ENCODE measurements at places on chromosomes 3 and 15. TPM values are rescaled to one million over a fixed set of nuclear protein-coding genes. Genes with fewer than 3 reads are reported as not detected.

DNA sequence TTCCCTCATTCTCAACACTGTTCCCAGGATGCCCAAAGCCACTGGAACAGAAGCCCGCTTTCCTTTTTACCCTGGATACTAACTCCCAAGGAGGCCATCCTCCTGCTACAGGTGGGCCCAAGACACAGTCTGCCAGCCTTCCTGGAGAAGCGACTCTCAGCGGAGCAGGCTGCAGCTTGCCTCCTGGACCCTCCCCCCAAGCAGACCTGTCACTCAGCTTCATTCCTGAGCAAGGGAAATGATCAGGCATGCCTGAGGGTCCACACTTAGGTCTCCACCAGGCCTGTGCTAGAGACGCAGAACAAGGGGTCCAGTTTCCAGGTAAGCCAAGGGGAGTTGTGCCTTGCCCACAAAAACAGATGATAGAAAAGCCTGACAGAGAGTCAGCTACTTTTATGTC, 62.8 kb downstream of the SLCO2A1 start:
- no peaks in the 10 kb centered on the region for H3K36me3 ChIP-seq
- H3K4me3 ChIP-seq = no peak overlapping the region
- H3K4me1 ChIP-seq = no peaks in the 10 kb centered on the region
- H3K27me3 ChIP-seq = no peaks in the 10 kb centered on the region

- H3K27ac ChIP-seq = no peak overlapping the region
- peaks cover 41% of the 10 kb centered on the region for H3K36me3 ChIP-seq
- H3K4me1 ChIP-seq = peaks cover 27% of the 10 kb centered on the region
- no peaks in the 10 kb centered on the region for H3K27me3 ChIP-seq
- H3K4me3 ChIP-seq = no peak overlapping the region
Observed at GRCh38 chr15:99716540-99717095, 16.6 kb downstream of the LYSMD4 start.

DNA sequence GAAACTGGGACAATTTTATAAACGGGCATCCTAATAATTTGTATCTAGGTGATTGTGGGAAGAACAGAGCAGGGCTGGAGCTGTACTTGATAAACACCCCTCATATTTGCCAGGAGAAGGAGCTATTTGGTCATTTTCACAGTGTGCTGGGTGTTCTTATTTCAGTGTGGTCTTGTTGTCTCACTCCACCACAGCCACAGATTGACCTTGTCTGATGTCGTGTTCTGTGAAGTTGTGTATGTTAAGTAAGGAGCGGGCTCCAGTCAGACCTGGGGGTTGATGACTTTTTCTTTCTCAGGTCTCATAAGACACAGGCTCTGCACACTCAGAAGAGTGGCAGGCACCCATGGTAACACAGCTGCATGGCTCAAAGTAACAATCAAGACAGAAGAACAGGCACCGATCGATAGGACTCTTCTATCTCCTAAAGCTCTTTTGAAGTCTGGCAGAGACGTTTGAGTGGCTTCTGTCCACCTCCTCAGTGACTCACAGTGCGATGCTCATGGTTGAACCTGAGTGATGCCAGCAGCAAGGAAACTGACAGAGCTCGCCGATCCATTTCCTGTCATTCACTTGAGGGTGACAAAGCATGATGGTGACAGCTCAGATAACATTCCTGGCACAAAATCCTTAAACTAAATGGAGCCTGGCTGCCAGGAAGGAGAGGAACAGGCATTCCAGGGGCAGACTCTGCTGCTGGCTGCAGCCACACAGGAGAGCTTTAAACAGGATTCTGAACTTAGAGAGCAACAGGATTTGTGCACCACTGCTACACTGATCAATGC, 20.8 kb downstream of the DPH3 start:
- no peaks in the 10 kb centered on the region for H3K27me3 ChIP-seq
- H3K4me1 ChIP-seq = no peaks in the 10 kb centered on the region
- no peak overlapping the region for H3K4me3 ChIP-seq
- H3K27ac ChIP-seq = no peak overlapping the region
- no peaks in the 10 kb centered on the region for H3K36me3 ChIP-seq

DNA sequence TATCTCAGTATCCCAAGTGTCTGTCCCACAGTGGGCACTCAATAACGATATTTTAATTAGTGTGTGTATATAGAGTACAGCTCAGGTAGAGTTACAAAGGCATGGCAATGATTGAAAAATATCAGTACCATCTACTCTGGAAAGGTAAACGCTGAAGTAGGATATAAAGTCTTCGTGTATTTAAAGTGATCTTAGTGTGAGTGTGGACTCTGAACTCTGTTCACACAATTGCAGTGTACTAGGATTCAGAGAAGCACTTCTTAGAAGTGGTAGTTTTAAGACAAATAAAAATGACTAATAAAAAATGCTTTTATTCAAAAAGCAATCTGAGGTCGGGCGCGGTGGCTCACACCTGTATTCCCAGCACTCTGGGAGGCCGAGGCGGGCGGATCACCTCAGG, 62.9 kb upstream of the RAP2B start:
- no peaks in the 10 kb centered on the region for H3K36me3 ChIP-seq
- no peak overlapping the region for H3K4me3 ChIP-seq
- H3K27me3 ChIP-seq = no peaks in the 10 kb centered on the region
- no peak for DNase-seq

GRCh38 chr3:53705024-53705745, 141.0 kb downstream of the CHDH start:
- no peaks in the 10 kb centered on the region for H3K36me3 ChIP-seq
- no peak for DNase-seq
- no peak overlapping the region for H3K27ac ChIP-seq

The SPTBN5 gene
- 1.4 TPM for total RNA-seq

DNA sequence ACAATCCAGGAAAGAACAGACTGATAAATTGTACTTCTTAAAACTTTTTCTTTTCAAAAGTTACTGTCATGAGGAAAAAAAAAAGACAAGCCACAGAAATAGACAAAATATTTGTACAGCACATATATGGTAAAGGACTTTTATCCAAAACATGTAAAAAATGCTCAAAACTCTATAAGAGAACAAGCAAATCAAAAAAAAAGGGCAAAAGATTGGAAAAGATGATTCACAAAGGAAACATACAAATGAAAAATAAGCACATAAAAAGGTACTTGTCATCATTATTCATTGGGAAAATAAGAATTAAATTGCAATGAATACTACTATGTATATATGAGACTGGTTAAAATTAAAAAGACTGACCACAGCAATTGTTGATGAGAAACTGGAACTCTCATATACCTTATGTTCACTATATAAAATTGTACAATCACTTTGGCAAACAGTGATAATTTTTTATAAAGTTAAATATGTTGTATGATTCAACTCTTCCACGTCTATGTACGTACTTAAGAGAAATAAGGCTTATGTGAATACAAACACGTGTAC, 39.7 kb downstream of the DIPK2A start:
- H3K4me3 ChIP-seq = no peak overlapping the region
- H3K4me1 ChIP-seq = no peaks in the 10 kb centered on the region
- no peaks in the 10 kb centered on the region for H3K27me3 ChIP-seq
- H3K36me3 ChIP-seq = no peaks in the 10 kb centered on the region
- DNase-seq = no peak

GRCh38 chr15:100849021-100849854, 30.4 kb upstream of the ALDH1A3 start:
- peaks cover 12% of the 10 kb centered on the region for H3K4me1 ChIP-seq
- H3K36me3 ChIP-seq = no peaks in the 10 kb centered on the region
- no peak overlapping the region for H3K4me3 ChIP-seq
- DNase-seq = peak; percentile 73

DNA sequence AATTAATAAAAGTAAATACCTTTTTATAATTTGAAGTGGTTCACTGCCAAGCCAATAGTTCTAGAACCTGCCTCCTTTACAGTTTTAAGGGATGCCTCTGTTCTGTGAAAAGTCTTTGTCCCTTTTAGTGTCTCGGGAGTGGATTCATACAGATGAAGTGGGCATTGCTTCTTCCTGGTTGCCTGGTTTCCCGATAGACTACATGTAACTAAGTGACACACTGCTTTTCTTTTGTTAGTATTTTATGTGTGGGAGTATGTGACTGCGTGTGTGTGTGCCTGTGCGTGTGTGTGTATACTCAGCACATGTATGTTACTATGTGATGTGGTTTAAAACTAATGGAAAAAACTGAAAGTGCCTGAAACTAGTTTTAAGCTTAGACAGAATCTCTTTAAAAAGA, 21.1 kb downstream of the PSMD6 start:
- no peak overlapping the region for H3K27ac ChIP-seq
- H3K27me3 ChIP-seq = no peaks in the 10 kb centered on the region
- H3K36me3 ChIP-seq = peaks cover 5% of the 10 kb centered on the region
- no peak for DNase-seq

DNA sequence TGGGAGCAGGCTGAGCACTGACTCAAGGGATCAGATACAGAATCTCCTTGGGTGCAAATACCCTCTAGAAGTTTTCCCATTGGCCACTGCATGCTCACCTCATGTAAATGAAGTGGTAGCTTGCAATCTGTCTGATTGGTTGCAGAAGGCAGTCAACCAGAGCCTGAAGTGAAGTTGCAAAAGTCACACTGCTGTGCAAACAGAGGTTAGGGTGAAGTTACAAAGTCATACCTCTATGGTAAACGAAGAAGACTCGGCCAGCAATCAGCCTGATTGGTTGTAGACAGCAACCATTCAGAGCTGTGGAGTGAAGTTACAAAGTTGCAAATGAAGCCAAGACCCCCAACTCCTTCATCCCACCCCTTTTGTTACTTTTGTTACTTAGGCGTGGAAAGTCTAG, 27.1 kb downstream of the STARD9 start:
- H3K27me3 ChIP-seq = no peaks in the 10 kb centered on the region
- no peak overlapping the region for H3K27ac ChIP-seq
- DNase-seq = no peak
- no peaks in the 10 kb centered on the region for H3K36me3 ChIP-seq
- H3K4me1 ChIP-seq = peaks cover 31% of the 10 kb centered on the region

The CPOX gene
- 17.5 TPM for total RNA-seq

DNA sequence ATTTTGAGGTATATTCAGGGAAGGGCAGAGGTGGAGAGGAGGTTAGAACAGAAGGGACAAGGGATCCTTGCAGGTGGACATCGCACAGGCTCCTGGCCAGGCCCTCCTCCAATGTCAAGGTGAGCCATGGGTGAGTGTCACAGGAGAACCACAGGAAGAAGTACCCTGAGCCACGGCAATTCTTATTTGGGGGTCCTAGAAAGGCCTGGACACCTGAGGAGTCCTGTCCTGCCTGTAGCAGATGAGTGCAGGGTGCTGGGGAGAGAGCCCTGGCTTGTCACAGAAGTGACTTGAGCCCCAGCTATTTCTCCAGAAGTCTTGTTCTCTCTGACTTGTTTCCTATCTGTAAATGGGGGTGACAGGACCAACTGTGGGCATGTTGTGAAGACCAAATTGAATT, 4.3 kb downstream of the SLC6A20 start:
- H3K27me3 ChIP-seq = no peaks in the 10 kb centered on the region
- no peaks in the 10 kb centered on the region for H3K36me3 ChIP-seq
- H3K27ac ChIP-seq = no peak overlapping the region

GRCh38 chr3:47612879-47613278, 34.2 kb upstream of the CSPG5 start:
- no peak overlapping the region for H3K27ac ChIP-seq
- peaks cover 69% of the 10 kb centered on the region for H3K36me3 ChIP-seq
- H3K4me1 ChIP-seq = peaks cover 5% of the 10 kb centered on the region
- no peaks in the 10 kb centered on the region for H3K27me3 ChIP-seq
- H3K4me3 ChIP-seq = no peak overlapping the region
- DNase-seq = no peak

DNA sequence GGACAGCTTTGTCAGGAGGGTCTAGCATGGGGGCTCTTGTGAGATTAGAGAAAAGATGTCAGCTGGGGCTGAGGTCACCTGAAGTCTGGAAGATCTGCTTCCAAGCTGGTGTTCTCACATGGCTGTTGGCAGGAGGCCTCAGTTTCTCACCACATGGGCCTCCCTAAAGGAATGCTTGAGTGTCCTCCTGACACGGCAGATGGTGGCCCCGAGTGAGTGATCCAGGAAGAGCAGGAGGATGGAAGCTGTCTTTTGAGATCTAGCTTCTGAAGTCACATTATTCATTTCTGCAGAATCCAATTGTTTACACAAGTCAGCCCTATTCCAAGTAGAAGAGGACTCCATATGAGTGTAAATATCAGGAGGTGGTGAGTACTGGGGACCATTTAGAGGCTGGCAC, 344.0 kb upstream of the PROK2 start:
- no peaks in the 10 kb centered on the region for H3K4me1 ChIP-seq
- no peak overlapping the region for H3K27ac ChIP-seq
- H3K36me3 ChIP-seq = no peaks in the 10 kb centered on the region
- peaks cover 6% of the 10 kb centered on the region for H3K27me3 ChIP-seq
- H3K4me3 ChIP-seq = no peak overlapping the region

GRCh38 chr3:116084999-116085791, 360.1 kb downstream of the LSAMP start:
- no peak overlapping the region for H3K4me3 ChIP-seq
- H3K27me3 ChIP-seq = no peaks in the 10 kb centered on the region
- no peaks in the 10 kb centered on the region for H3K36me3 ChIP-seq
- no peak overlapping the region for H3K27ac ChIP-seq
- H3K4me1 ChIP-seq = no peaks in the 10 kb centered on the region

- no peak for DNase-seq
- H3K4me3 ChIP-seq = no peak overlapping the region
- no peaks in the 10 kb centered on the region for H3K27me3 ChIP-seq
- no peaks in the 10 kb centered on the region for H3K4me1 ChIP-seq
Observed at GRCh38 chr3:115038817-115039216, 108.3 kb downstream of the ZBTB20 start.

The NMB gene
- total RNA-seq = 5.0 TPM

DNA sequence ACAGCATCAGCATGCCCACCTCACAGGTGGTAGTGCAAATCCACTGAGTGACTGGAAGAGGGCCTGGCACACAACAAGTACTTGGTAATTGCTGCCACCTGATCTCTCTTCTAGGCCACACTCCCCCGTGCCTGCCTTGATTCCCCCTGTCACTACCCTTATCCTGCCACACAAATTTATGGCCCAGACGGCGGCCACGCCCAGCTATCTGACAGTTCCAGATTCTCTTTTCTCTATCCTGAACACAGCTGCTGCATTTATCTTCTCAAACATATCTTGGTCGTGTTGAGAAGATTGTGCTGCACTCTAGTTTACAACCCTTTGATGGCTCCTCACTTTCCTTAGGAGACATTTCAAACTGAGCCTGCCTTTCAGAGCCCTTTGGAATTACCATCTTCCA, 585.2 kb downstream of the NTRK3 start:
- H3K27ac ChIP-seq = no peak overlapping the region
- H3K4me1 ChIP-seq = no peaks in the 10 kb centered on the region
- H3K27me3 ChIP-seq = no peaks in the 10 kb centered on the region
- no peaks in the 10 kb centered on the region for H3K36me3 ChIP-seq

The SERINC4 gene
- total RNA-seq = 0.32 TPM

DNA sequence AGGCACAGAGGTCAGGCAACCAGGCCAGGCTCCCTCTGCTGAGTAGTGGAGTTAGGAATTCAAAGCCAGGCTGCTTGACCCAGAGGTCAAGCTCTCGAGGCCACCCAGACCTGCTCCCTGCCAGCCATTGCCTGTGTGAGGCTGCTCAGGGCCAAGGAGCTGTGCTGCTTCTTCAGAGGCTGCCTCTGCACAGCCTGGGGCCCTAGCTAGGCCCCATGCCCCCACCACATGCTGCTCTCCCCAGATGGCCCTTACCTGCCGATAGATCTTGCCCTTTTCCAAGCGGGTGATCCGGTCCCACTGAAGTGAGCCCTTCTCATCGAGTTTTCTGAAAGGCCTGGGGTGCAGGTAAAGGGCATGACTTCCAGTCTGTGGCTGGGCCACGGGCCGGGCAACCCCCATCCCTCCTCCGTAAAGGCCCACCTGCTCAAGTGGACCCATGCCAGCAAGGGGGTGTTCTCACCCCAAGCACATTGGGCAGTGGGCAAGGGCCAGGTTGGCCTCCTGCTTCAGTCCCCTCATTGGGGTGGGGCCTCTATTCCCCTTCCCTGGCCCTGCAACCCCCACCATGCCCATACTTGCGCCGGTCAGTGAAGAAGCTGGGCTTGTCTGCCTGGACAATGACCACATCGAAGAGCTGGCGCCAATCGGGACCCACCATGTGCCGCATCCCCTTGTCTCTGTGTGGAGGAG, 6.5 kb downstream of the NT5DC2 start:
- H3K36me3 ChIP-seq = no peaks in the 10 kb centered on the region
- H3K4me3 ChIP-seq = no peak overlapping the region
- H3K4me1 ChIP-seq = peaks cover 1% of the 10 kb centered on the region
- H3K27ac ChIP-seq = no peak overlapping the region
- H3K27me3 ChIP-seq = peaks cover 5% of the 10 kb centered on the region
